AG10803 (cell line): ENCODE measurements at places on chromosomes 1 and 21.
A peak's percentile ranks its signal among the peaks of the same experiment; 100 is the strongest.

DNA sequence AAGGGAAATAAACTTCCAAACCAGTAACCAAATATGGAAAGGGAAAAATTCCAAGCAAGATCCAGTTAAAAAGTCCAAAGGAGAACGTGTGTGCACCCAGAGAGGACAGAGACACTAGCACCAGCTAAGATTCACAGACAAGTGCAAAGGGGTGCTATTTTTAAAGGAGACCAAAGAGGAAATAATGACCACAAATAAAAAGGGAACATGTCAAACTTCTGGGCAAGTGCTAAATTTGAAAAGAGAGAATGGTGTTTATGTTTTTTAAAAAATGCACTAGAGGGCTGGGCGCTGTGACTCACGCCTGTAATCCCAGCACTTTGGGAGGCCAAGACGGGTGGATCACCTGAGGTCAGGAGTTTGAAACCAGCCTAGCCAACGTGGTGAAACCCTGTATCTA lies 8.6 kb downstream of the JAM2 start:
- no peak for DNase-seq

GRCh38 chr1:43366601-43367025 lies 1.2 kb downstream of the ELOVL1 start:
- no peak for DNase-seq

- DNase-seq, result no peak
Observed at GRCh38 chr1:167483790-167484189, 34.5 kb downstream of the CD247 start.

- peak; percentile 80 for DNase-seq
Observed at GRCh38 chr1:96472471-96472870, 249.1 kb upstream of the PTBP2 start.

DNA sequence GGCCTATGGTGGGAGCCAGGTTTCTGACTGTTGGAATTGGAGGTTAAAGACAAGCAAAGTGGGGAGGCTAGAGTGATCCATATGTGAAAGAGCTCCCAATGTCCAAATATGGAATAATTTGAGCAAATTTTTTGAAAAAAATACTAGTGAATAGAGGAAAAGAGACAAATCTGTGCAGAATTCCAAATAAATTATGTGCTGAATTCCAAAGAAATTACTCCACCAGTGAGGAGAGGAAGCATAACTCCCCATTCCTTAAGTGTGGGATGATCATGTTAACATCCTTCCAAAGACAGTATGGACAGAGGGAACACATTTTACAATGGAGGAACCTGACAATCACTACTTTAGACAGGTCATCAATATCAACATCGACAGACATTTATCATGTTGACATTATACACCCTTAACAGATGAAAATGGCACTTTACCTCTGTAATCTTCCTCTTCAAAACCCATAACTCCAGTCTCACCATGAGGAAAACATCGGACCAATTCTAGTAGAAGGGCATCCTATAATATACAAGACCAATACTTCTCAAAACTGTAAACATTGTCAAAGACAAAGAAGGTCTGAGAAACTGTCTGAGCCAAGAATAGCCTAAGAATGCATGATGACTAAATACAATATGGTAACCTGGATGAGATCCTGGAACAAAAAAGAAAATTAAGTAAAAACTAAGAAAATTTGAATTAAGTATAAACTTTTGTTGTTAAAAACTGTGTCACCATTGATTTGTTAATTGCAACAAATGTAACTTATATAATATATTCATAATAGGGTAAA lies 71.5 kb upstream of the RGS4 start:
- DNase-seq, result peak; percentile 73

DNA sequence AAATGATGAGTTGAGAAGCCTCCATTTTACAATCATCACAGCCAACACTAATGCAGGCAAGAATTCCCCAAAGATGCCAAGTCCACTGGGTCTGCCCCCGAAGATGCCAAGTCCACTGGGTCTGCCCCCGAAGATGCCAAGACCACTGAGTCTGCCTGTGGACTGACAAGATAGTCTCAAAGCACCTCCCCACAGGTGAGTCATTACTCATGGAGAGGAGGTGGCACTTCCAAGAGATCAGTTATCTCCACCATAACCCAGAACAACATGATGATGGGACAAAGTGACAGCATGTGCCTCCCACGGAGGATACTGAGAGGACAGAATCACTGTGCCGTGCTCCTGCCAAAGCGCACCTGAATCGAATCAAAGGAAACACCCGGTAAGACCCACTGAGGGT lies 4.8 kb downstream of the PTTG1IP start:
- no peak for DNase-seq

DNA sequence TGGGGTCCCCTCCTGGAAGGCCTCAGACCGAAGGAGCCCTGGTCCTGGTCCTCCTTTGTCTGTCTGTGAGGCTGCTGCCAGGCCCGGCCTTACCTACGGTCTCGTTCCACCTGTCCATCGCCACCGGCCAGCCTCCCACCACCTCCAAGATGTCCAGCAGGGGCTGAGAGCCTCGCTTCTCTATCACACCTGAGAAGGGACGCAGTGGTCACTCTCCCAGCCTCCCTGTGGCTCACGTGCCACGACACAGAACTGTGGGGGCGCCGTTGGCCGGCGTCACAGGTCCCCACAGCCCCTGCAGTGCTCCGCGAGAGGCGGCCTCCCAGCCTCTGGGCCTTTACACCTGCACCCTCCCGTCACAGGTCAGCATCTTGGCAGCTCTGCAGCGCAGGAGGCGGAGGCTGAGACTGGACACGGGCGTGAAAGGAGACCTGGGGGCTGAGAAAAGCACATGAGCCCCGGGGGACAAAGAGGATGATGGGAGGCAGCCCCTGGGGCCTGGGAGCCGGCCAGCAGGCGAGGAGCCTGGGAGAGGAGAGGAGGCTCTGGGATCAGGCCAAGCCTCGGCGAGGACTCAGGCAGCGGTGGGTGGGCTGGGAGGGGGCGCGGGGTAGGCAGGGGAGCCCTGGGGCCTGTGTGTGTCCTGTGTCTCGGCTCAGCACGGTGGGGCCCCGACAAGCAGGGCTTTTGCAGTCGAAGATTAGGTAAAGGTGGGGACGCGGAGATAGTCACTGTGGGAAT lies 20.5 kb downstream of the PRXL2B start:
- DNase-seq, result no peak

DNA sequence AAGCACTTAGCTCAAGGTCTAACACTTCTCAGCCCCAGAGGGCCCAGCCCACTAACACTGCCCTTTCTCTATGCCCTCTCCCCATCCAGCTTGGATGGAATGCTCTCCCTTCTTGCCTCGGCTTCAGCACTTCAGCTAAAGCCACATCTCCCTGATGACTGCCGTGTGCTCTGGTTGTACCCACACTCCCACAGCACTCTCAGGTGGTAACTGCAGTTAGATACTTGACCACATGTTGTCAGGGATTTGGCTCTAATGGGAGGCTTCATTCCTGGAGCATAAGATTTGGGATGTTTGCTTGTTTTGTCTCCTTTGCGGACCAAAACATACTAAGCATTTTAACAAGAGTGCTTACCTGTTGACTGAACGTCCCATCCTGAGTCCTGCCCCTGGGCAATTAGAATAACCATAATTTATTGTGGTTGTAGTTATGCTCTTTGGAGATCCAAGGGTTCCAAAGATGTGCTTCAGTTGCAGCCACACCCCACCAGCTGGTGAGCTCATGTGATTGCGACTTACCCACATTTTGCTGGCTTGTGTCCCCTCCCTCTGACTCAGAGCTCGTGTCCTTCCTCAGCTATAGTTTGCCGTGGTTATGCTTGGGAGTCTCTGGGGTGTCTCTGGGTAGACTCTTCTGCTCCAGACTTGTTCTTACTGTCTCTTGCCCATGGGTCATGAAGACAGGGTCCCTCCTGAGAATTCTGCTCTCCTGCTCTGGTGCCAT lies 7.7 kb upstream of the SLC26A9 start:
- DNase-seq, result peak; percentile 79

GRCh38 chr1:228996281-228996680 lies 261.0 kb downstream of the RHOU start:
- no peak for DNase-seq

DNA sequence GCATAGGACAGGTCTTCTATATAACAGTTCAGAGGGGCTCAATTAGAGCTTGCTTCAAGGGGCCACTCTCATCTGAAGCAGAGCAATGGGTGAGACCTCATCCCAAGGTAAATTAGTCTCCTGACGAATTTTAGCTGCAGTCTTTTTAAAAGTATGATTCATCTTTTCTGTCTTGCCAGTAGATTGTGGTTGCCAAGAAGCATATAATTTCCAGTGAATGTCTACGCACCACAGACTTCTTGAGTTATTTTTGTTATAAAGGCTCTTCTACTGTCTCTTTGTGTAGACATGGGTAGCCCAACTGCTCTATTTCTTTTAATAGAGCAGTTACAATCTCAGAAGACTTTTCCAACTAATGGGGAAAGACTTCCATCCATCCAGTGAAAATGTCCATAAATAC lies 108.9 kb upstream of the FMN2 start:
- DNase-seq, result no peak

- DNase-seq, result peak; percentile 35
Observed at GRCh38 chr1:213138892-213139291, 87.9 kb downstream of the RPS6KC1 start.

DNA sequence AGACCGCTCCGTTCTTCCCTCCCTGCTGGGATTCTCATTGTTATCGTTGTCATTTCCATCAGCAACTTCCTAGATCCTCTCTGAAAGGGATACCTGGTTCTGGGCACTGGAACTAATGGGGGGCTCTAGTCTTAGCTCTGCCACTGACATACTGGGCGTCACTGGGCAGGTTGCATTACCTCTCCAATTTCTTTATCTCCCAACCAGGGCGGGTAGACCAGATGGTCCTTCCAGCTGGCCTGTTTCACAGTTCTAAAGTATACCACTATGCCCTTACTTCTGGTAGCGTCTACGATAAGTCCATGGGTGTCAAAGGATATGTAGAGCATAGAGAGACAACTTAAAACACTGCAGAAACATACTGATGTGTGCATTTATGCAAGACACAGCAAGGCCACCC lies 1.4 kb downstream of the GPR37L1 start:
- no peak for DNase-seq

DNA sequence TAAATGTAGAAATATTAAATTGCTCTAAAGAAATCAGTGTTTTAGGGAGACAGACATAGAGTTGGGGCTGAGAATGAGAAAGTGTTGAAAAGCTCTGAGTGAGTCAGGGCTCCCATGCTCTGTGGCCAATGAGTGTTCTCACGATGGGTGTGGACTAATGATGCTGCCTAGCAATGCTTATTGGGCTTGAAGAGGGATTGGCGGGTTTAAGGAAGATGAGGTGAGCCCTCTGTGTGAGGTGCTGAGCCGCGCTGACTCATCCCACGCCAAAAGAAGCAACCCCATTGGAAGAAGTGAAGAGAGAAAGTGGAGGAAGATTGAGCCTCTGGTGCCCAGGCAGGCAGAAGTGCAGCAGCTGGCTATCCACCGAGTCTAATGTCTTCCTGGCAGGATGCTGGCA lies 65.1 kb upstream of the DPT start:
- DNase-seq, result no peak

GRCh38 chr1:185500001-185500626 lies 183.1 kb upstream of the IVNS1ABP start:
- peak; percentile 88 for DNase-seq

DNA sequence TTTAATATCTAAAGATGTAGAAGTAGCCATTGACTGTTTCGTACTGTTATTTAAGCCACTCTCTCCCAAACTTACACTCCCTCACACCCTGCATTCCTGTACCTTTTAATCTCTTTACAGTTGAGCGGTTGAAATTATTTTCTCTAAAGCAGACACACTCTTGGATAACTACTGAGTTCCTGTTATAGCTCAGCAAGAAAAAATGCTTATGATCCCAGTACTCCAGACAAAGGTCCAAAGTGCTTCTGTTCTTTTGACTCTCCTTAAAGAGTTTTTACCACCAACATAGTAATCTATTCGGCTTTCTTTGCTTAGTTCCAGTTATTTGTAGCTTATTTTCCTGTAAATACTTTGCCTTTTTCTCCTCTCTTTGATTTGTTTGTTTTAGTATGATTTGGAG lies 100.1 kb downstream of the ATF6 start:
- no peak for DNase-seq

DNA sequence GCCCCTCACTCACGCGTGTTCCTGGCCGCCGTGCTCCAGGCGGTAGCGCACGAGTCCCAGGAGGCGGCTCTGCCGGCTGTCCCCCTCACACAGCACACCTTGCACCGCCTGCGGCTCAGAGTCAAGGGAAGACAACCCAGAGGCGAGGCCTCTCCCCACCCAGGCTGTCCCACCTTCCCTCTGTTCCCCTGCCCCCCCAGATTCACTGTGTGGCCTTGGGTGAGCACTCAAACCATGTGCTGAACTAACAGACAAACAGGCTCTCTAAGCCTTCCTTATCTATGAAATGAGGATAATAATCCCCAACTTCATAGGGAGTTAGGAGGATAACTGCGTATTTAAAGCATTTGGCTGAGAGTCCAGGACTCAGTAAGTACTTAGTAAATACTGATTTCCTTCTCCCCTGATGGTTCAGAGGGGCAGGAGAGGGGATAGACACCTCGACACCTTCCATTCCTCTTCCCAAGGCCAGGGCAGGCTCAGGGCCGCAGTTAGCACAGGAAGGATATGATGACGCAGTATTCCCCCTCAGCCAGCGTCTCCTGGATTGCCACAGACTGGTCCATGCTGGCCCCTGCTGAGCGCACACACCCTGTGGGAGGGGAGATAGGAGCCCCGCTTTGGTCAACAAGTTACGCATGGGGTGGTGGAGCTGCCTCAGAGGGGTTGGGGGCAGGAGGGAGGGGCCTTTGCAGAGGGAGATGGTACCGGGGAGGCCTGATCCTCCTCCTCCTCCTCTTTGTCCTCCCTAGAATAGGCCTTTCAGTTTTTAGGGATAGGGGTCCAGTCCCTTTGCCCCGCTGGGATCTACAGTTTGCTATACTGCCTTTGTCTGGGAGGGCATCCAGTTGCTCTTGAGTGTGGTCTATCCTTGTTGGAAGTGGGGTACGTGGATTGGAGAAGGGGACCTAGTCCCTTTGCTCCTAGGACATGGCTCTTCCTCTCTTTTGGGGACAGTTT lies 830 bp downstream of the INPP5B start:
- DNase-seq, result peak; percentile 96

DNA sequence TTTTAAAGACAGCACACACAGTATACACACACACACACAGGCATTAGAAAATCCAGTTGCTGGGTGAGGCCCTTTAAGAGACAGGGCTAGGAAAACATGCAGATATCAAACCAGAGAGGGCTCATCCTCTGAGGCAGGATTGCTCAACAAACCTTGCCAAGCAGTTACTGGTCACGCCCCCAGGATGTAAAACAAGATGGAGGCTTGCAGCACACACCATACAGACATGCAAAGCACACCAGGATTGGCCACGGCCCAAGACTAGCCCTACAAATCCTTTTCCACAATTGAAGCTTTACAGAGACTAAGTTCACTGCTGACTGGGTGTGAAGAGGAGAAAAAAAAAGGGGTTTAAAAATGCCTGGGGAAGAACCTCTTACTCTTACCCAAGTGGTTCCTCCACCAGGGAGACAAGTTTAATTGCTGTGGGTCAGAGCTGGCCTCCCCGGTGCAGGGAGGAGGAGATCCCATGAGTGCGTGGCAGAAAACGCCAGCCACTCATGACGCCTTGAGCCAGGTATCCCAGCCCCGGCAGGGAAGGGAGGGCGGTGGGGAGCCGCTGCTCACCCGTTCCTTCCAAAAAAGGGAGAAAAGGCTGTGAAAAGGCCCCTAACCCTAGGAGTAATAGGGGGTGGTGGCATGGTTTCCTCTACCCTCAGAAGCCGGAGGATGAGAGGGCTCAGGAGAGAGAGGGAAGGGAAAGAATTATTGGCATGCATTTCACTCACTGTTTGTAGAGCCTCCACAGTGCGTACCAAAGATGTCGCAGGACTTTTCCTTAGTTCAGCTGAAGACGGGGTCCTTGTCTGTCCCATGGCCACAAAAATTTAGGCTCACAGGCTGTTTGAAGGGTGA lies 594.6 kb upstream of the ZP4 start:
- DNase-seq, result peak; percentile 48
